ENCODE measurements at places on chromosomes 4 and X.

DNA sequence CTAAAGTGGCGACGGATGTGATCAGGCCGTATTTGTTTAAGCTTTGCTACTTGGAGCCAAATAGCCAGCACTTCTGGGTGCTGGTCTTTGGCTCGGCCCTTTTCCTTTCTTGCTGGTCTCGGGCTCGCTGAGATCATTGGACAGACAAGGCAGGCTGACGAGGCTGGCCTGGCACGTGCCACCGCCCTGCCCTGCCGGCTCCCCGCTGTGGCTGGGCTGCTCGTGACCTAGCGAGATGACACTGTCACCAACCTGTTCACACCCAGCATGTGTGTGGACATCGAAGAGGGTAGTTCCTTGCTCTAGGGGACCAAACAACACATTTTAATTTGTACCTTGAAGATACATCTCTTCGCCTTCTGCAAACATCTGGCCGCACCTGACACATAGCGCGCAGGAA, 98.0 kb downstream of the ABLIM2 start:
- DNase-seq = no peak

DNA sequence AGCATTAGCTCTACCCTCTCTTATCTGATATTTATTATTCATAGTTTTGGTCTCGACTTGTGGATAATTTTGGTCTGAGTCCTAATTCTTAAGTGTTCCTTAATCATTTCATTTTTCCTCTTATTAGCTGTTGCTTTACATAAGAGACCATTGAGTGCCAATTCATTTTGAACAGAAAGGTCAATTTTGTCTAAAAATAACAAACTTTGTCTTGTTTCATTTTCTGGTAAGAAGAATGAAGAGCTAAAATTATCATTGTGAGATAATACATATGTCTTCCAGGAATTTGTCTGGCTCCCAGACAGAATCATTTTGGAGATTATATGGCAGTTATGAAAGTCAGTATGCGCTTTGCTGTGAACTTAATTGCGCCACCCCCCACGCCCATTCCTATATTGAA, 1471.8 kb downstream of the PCDH7 start:
- DNase-seq = no peak

GRCh38 chr4:80213117-80213815, 16.0 kb downstream of the PRDM8 start:
- peak; percentile 88 for DNase-seq

DNA sequence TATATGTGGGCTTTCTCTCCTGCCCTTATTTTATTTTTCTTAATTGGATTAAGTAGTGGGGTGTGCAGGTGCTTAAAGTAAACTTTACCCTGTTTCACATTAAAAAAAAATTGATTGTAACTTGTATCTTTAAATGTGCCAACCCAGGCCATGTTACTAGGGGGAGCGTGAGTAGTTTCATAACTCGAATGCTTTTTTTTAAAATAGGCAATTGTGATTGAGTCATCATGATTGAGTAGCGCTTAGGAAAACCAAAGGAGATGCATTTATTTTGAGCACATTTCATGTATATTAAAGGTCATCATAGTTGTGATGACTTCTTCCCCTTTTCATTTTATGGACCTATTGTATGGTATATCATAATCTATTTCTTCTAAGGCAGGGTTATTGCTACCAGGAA, 32.2 kb downstream of the GPAT3 start:
- no peak for DNase-seq

DNA sequence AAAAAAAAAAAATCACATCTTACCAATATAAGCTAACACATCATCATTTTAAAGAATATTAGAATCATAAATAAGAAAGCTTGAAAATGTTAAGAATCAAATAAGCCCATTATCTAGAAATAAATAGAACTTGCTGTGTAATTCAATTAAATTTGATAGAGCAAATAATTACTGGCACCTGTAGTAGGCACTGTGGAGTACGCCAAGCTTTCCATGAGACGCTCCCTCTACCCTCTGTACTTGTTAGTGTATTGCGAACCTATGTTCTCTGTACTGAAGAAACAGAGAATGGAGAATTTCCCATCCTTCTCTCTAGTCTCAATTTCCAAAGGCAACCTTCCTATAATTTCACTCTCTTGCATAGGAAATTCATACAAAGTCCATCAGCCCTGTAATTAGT, 61.7 kb upstream of the HAND2 start:
- no peak for DNase-seq

DNA sequence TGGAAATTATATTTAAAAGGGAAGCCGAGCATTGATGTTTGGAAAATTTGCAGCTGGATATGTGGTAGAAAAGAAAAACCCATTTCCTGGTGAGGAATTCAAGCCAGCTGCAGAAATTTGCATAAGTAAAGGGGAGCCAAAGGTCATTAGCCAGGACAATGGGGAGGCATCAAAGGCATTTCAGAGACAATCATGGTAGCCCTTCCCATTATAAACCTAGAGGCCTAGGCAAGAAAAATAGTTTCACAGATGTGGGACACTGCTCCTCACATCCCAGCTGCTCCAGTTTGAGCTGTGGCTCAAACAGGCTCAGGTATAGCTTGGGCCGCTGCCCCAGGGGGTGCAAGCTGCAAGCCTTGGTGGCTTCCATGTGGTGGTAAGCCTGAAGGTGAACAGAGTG, 35.8 kb downstream of the NAP1L3 start:
- no peak for DNase-seq

DNA sequence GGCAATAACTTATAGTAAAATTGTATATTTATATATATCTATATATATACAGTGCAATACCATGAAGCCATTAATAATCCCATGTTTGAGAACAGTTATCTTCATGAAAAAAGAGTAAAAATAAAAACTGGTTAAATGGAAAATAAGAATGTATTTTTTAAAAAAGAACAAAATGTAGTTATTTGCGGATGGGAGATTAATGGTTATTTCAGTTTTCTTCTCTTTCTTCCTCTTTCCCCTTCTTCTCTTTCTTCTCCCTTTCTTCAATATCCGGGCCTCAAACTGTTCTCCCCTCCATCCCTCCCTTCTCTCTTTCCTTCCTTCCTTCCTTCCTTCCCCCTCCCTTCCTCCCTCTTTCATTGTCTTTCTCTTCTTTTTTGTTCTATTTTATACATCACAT, 1301.7 kb upstream of the IGFBP7 start:
- DNase-seq = no peak

GRCh38 chrX:77298790-77299189, 148.4 kb upstream of the FGF16 start:
- no peak for DNase-seq

DNA sequence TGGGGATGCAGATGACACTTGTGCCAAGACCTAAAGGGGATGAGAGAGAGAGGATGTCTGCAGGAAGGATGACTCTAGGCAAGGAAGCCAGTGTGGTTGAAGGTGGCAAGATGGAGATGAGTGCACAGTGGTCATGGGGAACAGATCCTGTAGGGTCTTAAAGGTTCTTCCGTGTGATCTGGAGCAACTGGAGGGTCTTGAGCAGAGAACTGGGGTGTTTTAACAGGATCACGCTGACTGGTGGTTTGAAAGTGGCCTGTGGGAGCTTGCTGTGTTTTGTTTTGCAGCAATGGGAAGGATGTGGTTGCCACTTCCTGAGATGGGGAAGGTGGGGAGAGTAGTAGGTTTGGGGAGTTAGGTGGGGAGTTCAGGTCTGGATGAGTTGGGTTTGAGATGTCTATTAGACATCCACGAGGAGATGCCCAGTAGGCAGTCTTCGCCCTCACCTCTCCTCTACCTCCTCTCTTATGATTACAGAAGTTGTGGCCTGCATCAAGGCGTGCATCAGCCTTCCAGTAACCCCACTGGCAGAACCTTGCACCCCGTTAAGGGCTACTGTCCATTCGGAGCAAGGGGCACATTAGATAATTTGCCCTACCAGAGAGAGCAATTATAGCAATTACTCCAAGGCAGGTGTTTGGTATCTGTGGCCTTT, 1.4 kb upstream of the STBD1 start:
- no peak for DNase-seq

- DNase-seq = no peak
Observed at GRCh38 chrX:152640034-152640818, 2.5 kb downstream of the GABRQ start.

- no peak for DNase-seq
Observed at GRCh38 chrX:45788941-45789348, 588.3 kb upstream of the DIPK2B start.

DNA sequence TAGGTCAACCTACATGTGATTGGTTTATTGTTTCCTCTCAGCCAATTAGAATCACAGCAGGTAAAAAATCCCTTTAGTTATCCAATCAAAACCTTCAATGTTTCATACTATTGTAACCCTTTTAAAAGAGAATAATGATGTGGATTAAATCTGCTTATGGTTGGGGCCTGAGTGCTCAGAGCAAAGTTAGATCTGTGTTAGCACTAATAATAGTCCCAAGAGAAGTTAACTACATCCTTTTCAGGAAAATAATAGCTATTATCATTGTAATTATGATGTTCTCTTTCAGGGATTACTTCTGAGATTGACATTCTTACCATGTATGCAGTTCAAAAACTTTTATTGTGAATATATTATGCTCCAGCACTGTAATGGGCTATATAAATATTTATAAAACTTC, 262.6 kb upstream of the ARX start:
- no peak for DNase-seq

GRCh38 chrX:74085642-74086236, 218.2 kb upstream of the ZCCHC13 start:
- DNase-seq = no peak

GRCh38 chrX:47583240-47583861, 1.1 kb downstream of the TIMP1 start:
- DNase-seq = no peak

DNA sequence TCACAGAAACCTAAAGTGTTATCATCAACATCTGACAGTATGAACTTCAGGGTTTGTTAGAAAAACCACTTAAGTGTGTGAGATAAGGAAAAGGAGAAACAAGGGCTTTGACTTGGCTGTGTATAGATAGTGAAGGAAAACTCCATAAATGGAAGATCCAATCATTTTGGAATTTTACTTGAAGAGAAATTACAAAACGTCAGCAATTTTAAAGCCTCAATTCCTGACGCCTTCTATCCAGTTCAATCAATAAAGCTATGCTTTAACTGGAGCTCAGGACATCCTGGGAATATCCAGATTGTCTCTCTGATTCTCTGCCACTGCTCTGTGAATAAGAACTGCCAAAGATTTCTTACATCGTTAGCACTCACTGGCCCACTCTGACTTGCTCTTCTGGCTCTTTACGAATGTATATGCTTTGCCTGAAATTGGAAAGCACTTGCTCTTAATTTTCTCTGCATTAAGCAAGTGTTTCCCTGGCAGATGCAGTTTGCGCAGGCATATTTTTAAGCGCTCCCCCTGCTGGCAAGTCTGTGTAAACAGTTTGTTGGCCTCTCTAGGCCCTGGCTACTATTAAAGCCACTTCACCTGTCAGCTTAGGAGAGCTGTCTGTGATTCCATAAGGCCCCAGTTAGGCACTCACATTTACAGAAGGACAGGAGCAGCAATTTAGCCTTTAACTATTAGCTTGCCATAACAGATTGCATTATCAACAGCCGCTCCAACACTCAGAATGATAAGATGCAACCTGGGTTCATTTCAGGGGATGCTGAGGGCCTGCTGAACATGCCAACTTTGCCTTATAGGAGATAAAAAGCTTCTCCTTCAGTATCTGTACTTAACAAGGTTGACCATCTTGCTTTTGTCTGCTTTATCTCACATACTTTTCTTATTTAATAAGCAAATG, 251.4 kb upstream of the DDX53 start:
- DNase-seq = peak; percentile 24

DNA sequence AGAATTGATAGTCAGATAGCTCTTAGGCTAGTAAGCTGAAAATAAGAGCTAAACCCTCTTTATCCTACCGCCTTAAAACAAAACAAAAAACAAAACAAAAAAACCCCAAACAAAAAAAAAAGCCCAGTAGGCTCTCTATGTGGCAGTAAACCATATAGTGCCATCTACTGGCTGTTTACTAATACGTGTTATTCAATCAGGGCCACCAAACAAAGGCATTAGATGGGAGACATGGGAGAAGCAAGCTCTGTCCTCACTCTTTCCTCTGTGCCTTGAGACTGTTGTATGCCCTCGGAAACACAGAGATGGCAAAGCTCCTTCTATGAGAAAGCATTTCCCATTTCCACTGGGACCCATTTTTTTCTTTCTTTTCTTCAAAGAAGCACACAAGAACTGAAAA, 148.8 kb upstream of the MID1 start:
- peak; percentile 40 for DNase-seq

GRCh38 chr4:172188248-172188988, 375.2 kb downstream of the GALNTL6 start:
- no peak for DNase-seq

DNA sequence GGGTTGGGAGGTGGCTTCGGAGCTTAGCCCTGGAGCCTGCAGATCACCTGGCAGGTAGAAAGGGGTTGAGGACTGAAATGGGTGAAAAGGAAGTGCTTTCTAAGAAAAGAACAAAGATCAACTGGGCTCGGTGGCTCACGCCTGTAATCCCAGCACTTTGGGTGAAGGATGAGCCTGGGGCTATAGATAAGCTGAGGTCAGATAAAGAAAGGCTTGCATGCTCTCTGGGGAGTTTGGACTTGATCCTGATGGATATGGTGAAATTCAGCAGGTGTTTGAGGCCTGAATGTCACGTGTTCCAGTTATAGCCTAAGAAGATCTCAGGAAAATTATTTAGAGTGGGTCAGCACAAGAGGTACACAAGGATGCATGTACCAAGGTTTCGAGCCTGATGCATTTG, 40.8 kb downstream of the SLC34A2 start:
- DNase-seq = no peak

DNA sequence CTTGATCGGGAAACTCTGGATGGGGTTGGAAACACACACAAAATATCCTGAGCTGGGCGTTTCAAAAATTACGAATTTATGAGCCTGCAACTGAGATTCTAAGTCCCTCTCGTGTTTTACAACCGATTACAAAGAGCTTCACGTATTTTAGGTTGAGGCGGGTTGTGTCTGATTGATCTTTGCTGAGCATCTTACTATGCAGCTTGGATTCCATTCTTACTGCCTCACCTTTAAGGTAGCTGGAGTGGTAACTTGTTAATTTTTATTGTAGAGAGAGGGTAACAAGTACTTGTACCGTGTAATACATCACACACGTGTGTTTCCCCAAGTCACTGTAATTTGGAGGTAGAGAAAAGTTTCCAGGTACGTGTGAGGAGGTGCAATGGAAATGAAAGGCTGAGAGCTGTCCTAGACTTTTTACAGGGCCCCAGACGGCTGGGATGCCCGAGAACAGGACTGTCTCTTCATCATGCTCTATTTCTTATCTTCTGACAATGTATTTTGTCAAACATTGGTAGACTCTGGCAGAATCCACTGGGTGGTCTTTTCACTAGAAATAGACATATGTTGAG, 97.8 kb upstream of the TENM3 start:
- DNase-seq = no peak

- DNase-seq = peak; percentile 49
Observed at GRCh38 chr4:76665153-76665552, 230.1 kb downstream of the SHROOM3 start.

GRCh38 chr4:138702190-138702824, 313.3 kb upstream of the NOCT start:
- DNase-seq = no peak

DNA sequence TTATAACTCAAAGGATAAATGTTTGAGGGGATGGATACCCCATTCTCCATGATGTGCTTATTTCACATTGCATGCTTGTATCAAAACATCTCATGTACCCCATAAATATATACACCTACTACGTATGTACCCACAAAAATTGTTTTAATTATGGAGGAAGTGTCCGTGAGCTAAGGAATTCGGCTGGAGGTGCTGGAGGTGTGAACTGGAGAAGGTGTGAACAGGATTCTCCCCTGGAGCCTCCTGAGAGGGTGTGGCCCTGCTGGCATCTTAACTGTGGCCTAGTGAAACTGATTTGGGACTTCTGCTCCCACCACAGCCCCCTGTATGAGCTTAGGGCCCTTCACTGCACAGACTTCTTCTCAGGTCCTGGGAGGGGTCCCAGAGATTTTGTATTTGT, 23.4 kb downstream of the PNMA6E start:
- no peak for DNase-seq

GRCh38 chrX:79176028-79176427, 31.5 kb downstream of the GPR174 start:
- no peak for DNase-seq
